ENCODE measurements at places on chromosomes 3 and 15. TPM values are rescaled to one million over a fixed set of nuclear protein-coding genes. Genes with fewer than 3 reads are reported as not detected.

DNA sequence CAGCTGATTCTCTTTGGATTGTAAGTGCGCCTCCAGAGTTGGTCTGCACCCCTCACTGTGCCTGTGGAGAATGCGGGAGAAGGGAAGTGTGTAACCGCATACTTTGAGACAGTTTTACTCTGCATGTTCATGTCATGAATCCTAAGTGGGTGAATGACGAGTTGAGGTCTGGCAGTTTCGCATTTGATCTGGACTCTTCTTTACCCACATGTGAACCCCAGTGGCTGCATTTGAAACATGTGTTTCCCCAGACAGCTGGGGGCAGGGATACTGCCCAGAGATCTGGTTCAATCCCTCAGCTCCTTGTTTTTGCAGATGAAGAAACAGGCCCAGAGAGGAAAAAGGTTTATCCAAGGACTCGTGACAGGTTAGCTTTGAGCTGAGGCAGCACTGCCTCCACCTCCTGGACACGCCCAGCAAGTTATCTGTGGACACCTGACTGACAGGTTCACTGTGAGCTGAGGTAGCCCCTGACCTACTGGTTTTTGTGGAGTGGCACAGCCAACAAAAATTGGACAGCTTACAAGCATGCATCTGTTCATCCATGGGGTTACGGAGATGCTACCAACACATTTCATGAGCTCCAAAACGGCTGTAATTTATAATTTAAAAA is 207.3 kb downstream of the XXYLT1 start:
- no peak for DNase-seq

- DNase-seq, result no peak
Observed at GRCh38 chr3:82033186-82033585, 271.7 kb upstream of the GBE1 start.

GRCh38 chr3:71237672-71238071 is 345.9 kb downstream of the FOXP1 start:
- no peak for DNase-seq

Gene C3orf52
- total RNA-seq, result 2.2 TPM

Gene SERPINI2
- not detected for total RNA-seq

Gene PLSCR5
- not detected for total RNA-seq

Gene FOXL2
- not detected for total RNA-seq
